Substantia nigra (tissue), 51 donors: ENCODE measurements at places on chromosomes 3 and 15.

DNA sequence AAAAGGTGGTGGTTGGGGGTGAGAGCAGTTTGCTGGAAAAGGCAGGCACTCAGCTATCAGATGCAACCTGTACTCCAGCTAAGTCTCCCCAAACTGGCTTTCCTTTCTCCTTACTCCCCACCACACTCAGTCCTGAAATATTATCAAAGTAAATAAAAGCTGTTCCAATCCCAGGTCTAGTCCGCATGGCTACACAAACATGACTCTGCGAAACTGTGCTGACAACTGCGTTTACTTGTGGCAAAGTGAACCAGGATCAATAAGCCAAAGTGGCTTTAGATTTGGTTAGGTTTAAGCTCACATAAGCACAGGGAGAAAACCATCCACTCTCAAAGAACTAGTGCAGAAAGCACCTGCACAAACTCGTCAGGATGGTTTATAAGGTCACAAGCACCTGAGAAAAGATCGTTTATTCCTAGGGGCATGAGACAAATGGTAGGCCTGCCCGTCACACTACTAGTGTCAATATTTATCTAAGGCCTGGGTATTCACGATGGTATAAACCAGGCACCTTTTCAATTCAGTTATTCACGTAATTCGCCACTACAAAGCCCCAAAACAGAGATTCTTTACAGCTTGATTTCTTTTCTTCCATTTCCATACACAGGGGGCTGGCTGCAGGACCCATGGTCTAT lies 25.3 kb downstream of the LRIG1 start:
- DNase-seq = no peak

GRCh38 chr3:180705619-180706018 lies 26.3 kb upstream of the CCDC39 start:
- no peak for DNase-seq

DNA sequence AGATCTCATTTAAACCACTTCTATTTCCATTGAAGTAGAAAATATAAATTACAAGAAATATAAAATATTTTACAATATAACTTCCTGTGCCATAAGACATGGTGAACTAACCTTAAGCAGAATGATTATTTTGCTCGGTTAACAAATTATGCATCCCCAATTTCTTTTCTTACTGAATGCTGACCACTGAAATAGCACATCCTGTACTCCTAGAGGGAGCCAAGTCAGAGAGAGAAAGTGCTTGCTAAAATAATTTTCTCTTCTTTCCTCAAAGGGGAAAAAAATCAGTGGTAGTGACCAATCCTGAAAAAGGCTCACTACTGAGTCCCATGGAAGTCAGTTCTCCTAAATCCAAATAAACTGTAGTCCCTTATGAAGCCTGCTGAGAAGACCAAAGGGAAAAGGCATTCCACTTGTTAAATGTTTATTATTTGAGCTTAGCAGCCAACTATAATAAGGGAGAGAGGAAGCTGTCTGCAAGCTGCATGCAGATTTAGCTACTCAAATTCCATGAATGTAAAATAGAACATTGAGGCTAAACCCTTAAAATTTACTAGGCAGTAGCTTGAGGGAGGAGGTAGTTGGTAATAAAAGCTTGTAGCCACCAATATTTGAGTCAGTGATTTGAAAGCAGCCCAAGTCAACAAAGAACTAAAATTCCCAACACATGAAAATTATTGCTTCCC lies 33.1 kb downstream of the CEP152 start:
- no peak for DNase-seq

DNA sequence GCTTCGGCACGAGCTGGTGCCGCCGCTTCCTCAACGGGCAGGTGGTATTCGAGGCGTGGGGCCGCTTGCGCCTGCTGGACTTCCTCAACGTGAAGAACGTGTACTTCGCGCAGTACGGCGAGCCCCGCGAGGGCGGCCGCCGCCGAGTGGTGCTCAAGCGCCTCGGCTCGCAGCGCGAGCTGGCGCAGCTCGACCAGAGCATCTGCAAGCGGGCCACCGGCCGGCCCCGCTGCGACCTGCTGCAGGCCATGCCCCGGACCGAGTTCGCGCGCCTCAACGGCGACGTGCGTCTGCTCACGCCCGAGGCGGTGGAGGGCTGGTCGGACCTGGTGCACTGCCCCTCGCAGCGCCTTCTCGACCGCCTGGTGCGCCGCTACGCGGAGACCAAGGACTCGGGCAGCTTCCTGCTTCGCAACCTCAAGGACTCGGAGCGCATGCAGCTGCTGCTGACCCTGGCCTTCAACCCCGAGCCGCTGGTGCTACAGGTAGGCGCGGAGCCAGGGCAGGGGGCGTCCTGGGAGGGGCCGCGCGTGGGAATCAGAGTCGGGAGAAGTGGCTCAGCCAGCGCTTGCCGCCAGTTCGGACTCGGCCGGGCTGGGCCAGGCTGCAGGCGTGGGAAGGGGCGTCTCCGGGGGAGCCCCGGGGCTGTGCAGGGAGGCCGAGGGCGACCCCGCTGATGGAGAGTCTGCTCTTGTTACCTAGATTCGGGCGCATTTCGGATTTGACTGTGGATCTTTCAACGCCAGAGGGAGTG lies 1.1 kb downstream of the DIPK2A start:
- peak; percentile 49 for DNase-seq

- no peak for DNase-seq
These were observed 12.8 kb downstream of the GABRA5 start for GRCh38 chr15:26879706-26880105.

- no peak for DNase-seq
These were observed 63.5 kb downstream of the DNAH1 start for GRCh38 chr3:52379610-52380009.

GRCh38 chr3:40718681-40719080 lies 193.9 kb downstream of the ZNF621 start:
- DNase-seq = no peak

- DNase-seq = no peak
These were observed 17.8 kb upstream of the ERICH6 start for GRCh38 chr3:150721285-150722130.

GRCh38 chr3:128267541-128267940 lies 114.3 kb downstream of the EEFSEC start:
- no peak for DNase-seq

- no peak for DNase-seq
These were observed 344.4 kb upstream of the C2CD4B start for GRCh38 chr15:62509395-62509958.

DNA sequence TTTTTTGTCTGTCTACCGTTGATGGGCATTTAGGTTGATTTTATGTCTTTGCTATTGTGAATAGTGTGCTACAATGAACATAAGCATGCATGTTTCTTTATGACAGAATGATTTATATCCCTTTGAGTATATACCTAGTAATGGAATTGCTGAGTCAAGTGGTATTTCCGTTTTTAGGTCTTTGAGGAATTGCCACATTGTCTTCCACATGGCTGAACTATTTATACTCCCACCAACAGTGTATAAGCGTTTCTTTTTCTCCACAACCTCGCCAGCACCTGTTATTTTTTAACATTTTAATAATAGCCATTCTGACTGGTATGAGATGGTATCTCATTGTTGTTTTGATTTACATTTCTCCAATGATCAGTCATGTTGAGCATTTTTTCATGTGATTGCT lies 89.6 kb upstream of the GALNT15 start:
- DNase-seq = no peak

- DNase-seq = no peak
These were observed 20.9 kb downstream of the CD276 start for GRCh38 chr15:73704869-73705645.
